ENCODE measurements at places on chromosomes 5 and 9. TPM values are rescaled to one million over a fixed set of nuclear protein-coding genes. Genes with fewer than 3 reads are reported as not detected.

The PCDHGB2 gene
- 2.7 TPM for total RNA-seq

The TNFSF15 gene
- 0.26 TPM for total RNA-seq

The GRAMD2B gene
- 8.7 TPM for total RNA-seq

The FOXD4L5 gene
- total RNA-seq: 0.09 TPM

The FBN2 gene
- 4.3 TPM for total RNA-seq

The PRKAA1 gene
- total RNA-seq: 118 TPM

The CCL27 gene
- not detected for total RNA-seq

The PCSK5 gene
- total RNA-seq: 0.77 TPM

The C9orf72 gene
- total RNA-seq: 12.5 TPM

The OMD gene
- total RNA-seq: not detected

The NDUFA8 gene
- 29.9 TPM for total RNA-seq

The PCDHB3 gene
- 0.69 TPM for total RNA-seq

The MARVELD2 gene
- 1.3 TPM for total RNA-seq

The SAXO1 gene
- total RNA-seq: not detected

The TMEFF1 gene
- 12.0 TPM for total RNA-seq

The ZBED3 gene
- 0.95 TPM for total RNA-seq

The PRELID2 gene
- 31.4 TPM for total RNA-seq

The PCSK1 gene
- 0.09 TPM for total RNA-seq

The TBC1D2 gene
- 1.4 TPM for total RNA-seq

The PIP5KL1 gene
- 1.7 TPM for total RNA-seq

The FGF10 gene
- total RNA-seq: not detected

The C9orf50 gene
- total RNA-seq: not detected

The SUB1 gene
- total RNA-seq: 100 TPM

The PRR7 gene
- 1.6 TPM for total RNA-seq

The IER5L gene
- total RNA-seq: 20.4 TPM

The DDX4 gene
- not detected for total RNA-seq

The PROB1 gene
- 3.7 TPM for total RNA-seq

The IFNK gene
- not detected for total RNA-seq

All from dermis lymphatic vessel endothelial cell (primary cell).